ENCODE measurements at places on chromosomes 16 and 17.

DNA sequence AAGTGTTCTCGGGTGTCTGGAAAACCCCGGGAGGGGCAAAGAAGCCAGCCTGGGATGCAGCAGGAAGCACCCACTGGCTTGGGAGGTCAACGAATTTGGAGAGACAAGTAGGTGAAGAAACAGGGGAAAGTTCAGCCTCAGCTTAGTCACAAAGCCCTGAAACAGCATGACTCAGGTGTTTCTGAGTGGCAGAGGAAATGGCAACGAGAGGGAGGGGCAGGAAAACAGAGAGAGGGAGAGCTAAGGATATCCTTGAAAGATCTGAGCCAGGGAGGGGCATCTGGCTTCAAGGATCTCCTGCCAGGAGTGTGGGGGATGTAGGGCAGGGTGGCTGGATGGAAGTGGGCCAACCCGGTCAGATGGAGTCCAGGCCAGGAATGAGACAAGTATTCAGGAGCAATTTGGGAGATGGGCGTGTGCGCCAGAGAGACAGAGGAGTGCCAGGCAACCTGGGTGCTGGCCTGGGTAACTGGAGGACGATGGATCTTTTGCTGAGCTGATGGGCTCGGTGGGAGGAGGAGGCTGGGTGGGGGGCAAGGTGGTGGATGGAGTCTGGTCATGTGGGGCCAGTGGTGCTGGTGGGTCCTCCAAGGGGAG is 27.2 kb downstream of the ABCC3 start:
- peak; percentile 95 for DNase-seq

GRCh38 chr16:66878067-66878466 is 2.2 kb upstream of the PDP2 start:
- no peak for DNase-seq

DNA sequence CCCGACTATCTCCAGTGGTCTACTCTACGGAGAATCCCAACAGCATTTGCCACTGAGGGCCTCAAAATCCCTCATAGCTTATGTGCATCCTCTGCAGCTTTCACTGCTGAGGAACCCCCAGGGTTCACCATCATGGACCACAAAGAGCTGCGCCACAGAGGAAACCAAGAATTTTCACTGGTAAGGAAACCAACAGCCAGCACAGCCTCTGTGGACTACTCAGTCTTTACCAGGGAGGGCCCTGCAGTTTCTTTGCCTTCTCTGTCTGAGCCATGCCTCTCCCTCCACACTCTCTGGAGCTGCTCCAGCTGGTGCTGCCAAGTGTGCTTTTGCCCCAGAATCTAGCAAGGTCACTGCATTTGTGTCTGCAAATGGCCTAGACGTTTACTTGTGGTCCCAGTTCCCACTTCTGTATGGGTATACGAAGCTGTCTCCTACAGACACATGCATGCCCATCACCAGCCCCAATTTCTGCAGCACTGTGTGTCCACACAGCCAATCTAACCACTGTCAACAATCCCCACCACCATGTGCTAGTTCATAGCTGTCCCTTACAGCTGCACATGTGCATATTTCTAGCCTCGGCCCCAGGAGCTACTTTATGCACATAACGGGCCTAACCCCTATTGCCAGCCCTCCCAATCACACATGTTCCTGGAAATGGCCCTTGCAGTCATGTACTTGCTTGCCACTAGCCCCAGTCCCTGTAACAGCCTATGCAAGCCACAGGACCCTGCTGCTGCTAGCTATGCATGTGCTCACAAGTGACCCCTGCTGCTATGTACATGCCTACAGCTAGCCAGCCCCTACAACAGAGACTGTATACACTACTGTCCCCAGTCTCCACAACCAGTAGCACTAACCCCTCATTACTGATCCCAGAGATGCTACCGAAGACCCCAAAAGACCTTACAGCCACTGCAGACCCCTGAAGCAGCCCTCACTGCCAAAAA is 1437.4 kb downstream of the CDH11 start:
- no peak for DNase-seq

GRCh38 chr17:36808180-36808661 is 129.1 kb upstream of the LHX1 start:
- DNase-seq: no peak

DNA sequence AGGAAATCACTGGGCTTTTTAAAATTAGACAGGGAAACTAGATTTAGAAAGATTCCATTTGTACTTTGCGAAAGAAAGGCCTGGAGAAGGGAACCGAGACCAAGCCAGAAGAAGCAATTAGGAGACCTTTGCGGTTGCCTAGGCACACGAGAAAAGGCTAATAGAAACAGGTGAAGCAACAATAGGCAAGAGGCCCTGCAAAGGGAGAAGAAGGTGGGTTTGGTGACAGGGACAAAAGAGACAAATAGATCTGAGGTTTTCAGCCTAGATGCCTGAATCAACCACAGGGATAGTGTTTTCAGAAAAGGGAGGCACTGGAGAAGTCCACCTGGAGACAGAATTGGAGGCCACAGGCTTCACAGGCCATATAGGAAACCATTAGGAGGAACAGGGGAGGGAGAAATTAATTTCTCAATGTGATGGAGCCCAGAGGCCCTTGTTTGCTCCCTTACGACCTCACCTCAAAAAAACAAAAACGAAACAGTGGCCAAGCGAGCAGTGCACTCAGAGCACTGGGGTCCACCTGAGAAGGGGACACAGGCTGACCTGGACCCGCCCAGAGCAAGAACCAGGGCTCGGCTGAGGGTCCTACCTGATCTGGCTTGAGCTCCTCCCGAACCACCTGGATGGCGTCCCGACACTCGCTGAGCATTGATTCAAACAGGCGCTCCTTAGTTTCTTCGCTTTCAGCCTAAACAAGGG is 22.3 kb downstream of the SRP68 start:
- DNase-seq: no peak

- DNase-seq: no peak
These were observed 32.5 kb downstream of the PHKB start for GRCh38 chr16:47493381-47494337.

DNA sequence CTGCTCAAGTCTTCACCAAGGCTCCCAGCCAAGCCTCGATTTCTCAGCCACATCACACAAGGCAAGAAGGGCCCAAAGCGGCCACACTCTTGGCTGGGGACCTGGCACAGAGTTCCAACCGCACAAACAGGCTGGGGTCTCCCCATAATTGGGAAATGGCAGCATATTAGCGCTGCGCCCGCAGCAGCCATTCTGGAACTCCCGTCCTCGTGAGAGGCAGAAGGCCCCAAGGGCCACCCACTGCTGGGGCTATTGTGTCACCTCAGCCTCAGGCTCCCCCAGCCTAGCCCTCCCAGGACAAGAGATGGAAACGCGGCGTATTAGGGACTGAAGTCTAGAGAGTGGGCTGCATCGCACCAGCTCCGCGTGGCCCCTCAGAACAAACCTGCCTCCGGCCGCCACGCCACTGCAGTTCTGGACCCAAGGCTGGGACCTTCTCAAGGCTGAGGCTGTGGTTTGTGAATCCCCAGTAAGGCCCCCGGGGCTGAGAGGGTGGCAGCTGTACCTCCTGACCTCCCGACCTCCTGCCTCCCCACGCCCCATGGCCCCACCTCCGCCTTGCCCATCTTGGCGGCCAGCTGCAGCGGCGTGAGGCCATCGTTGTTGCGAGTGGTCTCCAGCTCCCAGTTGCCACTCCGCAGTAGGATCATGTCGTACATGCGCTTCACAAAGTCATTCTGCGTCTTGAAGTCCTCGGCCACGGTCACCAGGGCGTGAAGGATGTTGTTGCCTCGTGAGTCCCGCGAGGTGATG is 25.3 kb downstream of the TRPV3 start:
- DNase-seq: no peak

DNA sequence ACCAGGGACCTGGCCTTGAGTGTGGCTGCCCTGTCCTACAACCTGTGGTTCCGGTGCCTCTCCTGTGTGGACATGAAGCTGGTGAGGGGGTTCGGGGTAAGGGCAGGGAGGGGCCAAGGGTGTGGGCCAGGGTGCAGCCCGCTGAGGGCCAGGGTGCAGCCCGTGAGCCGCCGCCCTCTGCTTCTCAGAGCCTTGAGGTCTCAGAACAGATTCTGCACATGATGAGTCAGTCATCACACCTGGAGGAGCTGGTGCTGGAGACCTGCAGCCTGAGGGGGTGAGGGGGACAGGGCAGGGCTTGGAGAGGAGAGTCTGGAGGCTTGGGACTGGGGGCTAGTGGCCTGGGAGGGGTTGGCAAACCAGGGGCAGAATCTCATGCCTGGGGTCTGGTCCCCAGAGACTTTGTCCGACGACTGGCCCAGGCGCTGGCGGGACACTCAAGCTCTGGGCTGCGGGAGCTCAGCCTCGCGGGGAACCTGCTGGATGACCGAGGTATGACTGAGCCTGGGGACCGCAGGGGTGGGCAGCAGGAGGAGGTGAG is 2.2 kb downstream of the CARMIL2 start:
- no peak for DNase-seq

GRCh38 chr17:40697297-40697696 is 6.3 kb downstream of the KRT24 start:
- no peak for DNase-seq

DNA sequence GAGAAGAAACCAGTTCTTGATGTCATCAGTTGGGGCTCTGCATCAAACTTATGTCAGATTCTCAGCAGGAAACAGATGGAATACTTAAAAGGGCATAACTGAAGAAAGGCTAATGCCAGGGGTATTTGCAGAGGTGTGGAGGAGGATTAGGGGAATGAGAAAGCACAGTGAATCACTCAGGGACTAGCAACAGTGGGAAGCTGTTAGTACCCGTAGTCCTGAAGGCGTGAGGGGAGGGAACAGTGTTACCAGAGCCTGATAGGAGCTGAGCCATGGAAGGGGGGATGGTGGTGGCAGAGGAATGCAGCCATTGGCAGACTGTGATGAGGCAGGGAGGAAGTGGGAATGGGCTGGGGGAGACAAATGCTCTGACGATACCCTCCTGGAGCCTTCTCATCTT is 162.3 kb downstream of the UTP18 start:
- DNase-seq: no peak

DNA sequence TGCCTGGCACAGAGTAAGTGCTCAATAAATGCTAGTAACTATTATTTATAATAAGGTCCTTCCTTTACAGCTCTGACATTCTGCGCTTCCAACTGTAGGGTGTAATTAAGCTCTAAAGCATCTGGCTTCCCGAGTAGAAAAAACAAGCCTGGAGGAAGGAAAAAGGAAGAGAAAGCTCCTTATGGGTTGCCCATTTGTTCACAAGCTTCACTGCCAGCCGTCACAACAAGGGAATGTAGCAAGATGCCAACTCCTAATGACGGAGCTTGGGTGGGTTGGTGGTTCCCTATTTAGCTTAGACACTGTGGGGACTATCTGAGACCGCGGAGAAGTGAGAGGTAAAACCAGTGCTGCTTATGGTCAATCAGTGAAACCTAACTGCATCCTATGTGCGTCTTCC is 7.3 kb upstream of the RPRML start:
- DNase-seq: no peak

GRCh38 chr17:58306131-58306951 is 22.3 kb downstream of the TSPOAP1 start:
- DNase-seq: no peak

- no peak for DNase-seq
These were observed 29.0 kb downstream of the GLG1 start for GRCh38 chr16:74577882-74578366.

Measured in ACHN (cell line).